ENCODE measurements at places on chromosomes 6 and 20.

DNA sequence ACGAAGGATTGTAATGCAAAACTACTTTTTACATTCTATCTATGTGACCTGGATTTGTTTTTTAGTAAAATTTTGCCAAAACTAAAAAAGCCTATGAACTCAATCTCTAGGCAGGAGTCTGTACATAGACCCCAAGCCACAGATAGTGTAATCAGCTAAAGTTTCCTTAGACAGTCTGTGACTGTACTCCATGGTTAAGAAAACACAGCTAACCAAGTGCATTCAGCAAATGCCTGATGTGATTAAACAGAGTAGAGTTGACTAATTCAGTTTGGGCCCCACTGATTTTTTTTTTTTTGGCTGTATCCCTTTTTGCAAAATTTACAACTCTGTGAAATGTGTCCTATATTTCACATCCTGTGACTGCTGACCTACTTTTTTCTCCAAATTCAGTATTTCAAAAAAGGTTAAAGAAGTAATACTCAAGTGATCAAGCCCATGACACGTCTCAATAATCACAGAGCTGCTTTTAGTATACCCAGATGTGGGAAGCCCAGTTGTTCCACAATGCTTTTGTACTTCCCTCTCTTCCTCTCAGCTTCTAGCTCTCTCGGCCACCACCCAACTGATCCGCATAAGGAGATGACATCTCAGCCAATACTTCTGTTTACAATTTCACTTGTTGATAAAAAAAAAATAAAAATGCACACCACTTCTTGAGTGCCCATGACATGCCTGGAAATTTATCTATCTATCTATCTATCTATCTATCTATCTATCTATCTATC is 108.8 kb upstream of the TBX18 start:
- no peak for DNase-seq

- no peak for DNase-seq
Measured at GRCh38 chr6:136767570-136768309, 24.5 kb downstream of the MAP3K5 start.

DNA sequence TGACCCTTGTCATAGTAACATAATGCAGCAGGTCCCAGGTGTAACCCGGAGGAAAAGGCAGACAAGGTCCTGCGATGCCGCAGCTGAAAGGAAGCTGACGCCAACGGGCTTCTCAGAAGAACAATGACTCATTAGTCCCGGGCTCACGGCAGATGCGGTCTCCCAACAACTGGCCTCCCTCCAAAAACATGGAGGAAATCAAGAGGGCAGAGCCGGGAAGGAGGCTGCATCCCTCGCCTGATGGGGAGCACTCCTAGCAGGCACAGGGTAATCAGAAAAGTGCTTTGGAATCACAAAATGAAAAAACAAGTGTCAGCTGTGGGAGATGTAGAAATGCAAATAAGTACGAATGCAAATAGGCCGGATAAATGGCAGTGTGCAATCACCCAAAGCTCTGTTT is 165.2 kb upstream of the AGPAT4 start:
- no peak for DNase-seq

DNA sequence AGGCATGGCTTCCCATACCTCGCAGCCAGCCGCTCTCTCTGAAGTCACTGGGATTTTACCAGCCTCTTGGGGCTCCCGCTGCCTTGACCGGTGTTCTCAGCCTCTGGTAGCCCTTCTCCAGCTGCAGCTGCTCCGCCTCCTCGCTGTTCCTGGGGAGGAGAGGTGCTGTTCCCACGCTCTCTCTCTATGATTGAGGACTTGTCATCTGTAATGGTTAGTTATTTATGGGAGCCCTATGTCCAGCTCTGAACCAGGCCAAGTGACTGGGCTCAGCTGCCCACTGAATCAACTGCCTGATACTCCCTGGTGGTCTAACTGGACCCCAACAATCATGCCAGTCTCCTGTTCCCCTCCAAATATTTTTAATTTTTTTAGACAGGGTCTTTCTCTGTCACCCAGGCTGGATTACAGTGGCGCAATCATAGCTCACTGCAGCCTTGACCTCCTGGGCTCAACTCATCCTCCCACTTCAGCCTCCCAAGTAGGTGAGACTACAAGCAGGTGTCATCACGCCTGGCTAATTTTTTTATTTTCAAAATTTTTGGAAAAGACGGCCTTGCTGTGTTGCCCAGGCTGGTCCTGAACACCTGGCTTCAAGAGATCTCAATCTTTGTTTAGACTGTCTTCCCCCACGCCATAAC is 4.8 kb upstream of the SLC4A11 start:
- DNase-seq: no peak

DNA sequence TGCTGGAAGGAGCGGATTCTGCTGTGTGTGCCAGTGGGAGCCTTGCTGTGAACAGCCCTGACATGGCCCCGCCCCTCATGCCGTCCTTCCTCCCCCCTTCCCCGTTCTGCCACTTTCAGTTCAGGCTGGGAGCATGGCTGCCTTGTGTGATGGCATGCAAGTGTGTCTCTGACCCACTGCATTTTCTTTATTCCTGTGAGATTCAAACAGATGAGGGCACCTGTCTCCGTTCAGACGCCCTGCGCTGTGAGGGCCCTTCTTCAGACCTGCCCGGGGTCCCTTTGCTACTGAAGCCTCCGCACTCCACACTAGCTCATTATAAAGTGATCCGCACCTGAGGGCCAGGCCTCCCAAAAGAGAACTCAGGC is 88.3 kb downstream of the TAF4 start:
- no peak for DNase-seq

DNA sequence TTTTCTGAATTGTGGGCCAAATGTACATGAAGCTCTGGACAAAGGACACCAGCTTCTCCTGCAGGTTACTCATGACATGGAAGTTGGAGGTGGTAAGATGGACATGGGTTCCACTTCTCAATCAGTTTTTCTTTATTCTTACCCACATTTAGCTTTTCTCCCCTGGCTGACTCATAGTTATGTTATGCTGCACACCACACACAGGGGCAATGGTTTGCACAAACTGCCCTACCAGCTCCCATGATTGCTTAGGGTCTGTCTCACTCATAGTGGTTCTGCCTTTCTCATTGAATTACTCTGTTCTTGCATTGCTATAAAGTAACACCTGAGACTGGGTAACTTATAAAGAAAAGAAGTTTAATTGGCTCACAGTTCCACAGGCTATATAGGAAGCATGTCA is 4.5 kb upstream of the CD109 start:
- no peak for DNase-seq

DNA sequence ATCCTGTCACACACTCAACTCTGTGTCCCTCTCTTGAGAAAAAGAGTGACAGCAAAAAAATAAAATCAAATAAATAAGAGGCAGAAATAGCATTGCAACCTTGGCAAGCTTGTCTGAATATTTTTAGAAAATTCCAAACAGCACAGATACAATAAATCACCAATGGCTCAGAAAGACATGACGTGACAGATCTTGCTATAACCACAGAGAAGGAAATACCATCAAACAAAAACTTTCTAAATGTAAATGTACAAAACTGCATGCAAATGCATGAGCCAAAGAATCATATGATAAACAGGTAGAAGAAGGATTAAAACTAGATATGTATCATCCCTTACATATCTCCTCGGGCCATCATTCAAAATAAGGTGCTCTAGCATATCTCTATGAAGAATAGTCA is 549.2 kb upstream of the NOX3 start:
- DNase-seq: no peak

DNA sequence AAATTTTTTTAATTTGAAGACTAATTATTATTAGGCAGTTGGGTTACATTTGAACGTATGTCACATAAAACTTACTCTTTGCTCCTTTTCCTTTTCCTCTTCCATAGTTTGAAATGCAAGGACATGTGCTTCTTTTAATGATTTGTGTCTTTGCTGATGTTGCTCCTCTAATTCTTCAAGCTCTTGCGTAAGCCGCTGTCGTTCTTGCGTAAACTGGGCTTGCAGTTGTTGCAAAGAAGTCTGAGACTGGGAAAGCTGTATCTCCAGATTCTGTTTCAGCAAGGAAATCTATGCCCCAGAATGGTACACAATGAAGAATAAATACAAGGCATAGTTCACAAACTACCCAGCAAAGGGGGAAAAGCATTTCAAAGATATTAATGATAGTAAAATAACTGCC is 45.1 kb upstream of the MCM9 start:
- DNase-seq: no peak
